ENCODE measurements at places on chromosomes 12 and 14.

GRCh38 chr14:96852823-96853422 lies 55.7 kb downstream of the VRK1 start:
- DNase-seq: no peak

GRCh38 chr12:120882055-120882555 lies 22.1 kb downstream of the SPPL3 start:
- DNase-seq: no peak

DNA sequence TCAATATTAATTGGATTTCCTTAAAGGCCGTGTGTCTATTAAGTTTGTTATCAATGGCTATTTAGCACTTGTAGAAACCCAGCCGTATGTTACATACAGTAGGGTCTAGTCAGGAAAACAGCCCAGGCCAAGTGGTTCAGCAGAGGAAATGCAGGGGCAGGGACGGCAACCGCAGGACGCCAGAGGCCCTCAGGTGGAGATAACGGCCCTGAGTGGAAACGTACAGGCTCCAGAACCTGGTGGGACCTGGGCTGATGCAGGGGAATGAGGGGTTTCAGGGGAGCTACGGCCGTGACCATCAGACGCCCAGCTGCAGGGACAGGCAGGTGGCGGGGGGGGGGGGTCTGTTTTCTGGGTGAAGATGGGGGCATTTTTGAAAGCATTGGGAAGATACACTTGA lies 3.7 kb upstream of the ANKLE2 start:
- no peak for DNase-seq

DNA sequence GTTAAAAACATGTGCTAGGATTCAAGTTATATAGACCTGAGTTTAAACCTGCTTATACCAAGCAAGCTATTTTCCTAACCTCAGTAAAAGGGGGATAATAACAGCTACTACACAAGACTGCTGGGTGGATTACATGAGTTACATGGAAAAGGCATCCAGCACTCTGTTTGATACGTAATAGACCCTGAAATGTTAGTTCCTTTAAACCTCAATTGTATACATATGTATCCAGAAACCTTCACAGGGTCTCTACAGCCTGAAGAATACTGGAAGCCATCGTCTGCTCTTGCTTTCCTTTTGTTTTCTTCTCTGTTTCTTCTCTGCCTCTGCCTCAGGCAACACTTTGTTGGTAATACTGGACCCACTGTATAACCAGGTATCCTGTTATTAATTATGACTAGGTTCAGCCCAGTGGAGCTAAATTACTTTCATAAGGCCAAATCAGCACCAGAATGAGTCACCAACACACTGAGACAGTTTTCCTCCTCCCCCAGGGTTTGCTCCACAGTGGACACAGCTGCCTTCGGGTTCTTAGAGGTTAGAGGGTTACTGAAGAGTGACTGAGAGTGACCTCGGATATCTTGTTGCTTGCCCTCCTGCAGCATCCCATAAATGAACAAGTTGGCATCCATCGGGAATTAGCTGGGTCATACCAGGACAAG lies 127.1 kb downstream of the CAPZA3 start:
- no peak for DNase-seq

- DNase-seq: no peak
Observed at GRCh38 chr14:35435177-35435576, 30.6 kb upstream of the NFKBIA start.

DNA sequence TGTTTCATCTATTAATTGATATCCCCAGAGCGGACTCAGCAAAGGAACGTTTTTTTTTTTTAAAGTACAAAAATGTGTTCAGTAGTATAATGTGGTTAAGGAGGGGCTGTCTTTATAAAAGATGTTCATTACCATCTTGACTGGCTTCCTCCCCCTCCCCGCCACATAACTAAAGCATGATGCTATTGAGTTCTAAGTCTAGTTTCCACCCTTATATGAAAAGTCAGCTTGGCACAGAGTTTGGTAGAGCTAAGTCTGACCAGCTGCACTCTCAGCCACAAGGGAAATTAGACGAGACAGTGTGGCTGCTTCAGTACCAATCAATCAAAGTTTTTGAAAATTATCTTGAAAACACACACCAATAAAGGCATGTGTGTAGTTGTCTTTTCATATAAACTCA lies 1.9 kb upstream of the MYBPC1 start:
- no peak for DNase-seq

Data from stimulated activated CD4-positive, alpha-beta T cell treated with anti-CD3 and anti-CD28 coated beads, TNF-alpha, amount 100 ng/mL, for 4 hours (primary cell).